ENCODE measurements at places on chromosomes 2 and 18.

GRCh38 chr18:2060086-2060485 lies 511.2 kb downstream of the METTL4 start:
- DNase-seq = no peak

GRCh38 chr2:151999053-151999452 lies 99.8 kb downstream of the CACNB4 start:
- peak; percentile 75 for DNase-seq

GRCh38 chr2:26527726-26528585 lies 50.0 kb upstream of the OTOF start:
- no peak for DNase-seq

- no peak for DNase-seq
Measured at GRCh38 chr2:202196727-202197126, 41.7 kb downstream of the SUMO1 start.

- no peak for DNase-seq
Measured at GRCh38 chr18:57073501-57074187, 73.2 kb upstream of the BOD1L2 start.

- no peak for DNase-seq
Measured at GRCh38 chr18:21406116-21406515, 164.1 kb downstream of the GREB1L start.

DNA sequence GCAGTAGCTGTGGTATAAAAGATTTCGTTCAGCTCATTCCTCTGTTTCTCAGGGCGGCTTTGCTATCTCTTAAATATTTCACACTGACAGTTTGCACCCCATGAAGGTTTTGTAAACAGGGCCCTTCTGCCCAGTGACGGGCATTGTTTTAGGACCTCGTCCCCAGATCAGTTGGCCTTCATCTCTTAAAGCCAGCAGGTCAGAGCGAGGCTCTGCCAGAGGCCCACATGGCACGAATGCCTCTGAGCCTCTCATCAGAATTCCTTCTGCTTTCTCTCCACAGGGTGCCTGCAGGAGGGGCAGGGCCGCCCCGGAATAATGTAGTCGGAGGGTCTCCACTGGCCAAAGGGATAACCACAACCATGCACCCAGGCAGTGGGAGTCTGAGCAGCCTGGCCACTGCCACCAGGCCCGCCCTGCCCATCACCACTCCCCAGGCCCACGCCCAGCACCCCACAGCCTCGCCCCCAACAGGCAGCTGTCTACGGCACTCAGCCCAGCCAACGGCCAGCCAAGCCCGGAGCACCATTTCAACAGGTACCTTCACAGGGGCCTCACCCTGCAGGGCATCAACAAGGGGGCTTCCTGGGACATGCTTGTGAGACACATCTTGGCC lies 177.0 kb downstream of the SEPTIN10 start:
- no peak for DNase-seq

DNA sequence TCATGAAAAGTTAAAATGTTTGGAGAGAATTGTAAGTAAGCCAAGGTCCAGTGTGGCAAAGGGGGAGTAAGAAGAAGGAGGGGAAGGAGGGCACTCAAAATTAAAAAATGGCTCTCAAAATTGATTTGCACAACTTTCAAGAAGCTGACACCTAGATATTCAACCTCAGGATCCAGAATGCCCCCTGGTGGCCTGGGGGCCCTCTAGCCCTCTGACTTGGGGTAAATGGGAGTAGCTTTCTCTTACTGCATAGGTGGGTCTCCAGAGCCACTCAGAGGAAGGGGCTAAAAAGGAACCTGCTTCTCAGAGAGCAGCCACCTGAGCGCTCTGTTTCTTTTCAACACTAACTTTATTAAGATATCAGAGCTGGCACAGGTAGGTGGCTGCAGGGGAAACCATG lies 968.5 kb downstream of the BCL11A start:
- DNase-seq = peak; percentile 55

- DNase-seq = peak; percentile 47
Measured at GRCh38 chr2:222293660-222294630, 4.9 kb downstream of the PAX3 start.

- no peak for DNase-seq
Measured at GRCh38 chr2:222621893-222622292, 34.0 kb downstream of the FARSB start.

DNA sequence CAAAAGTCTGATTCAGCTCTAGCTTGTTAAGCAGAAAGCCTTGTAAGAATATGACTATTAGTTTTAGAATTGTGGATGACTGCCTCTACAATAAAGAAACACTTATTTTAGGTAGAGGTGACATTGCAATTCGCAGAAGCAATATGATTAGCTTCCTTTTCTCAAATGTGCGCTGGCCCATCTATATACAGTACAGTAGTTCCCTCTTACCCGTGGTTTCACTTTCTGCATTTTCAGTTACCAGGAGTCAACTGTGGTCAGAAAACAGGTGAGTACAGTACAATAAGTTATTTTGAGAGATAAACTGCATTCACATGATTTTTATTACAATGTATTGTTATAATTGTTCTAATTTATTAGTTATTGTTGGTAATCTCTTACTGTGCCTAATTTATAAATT lies 405.1 kb downstream of the GPD2 start:
- DNase-seq = no peak

DNA sequence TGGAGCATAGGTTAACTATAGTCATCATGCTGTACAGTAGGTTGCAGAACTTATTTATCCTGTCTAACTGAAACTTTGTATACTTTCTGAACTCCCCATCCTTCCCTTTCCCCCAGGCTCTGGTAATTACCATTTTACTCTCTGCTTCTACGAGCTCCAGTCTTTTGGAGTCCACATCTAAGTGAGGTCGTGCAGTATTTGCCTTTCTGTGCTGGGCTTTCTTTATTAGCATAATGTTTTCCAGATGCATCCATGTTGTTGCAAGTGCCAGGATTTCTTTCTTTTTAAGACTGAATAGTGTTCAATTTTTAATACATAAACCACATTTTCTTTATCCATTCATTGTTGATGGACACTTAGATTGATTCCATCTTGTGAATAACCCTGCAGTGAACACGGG lies 464.1 kb downstream of the TGIF1 start:
- DNase-seq = no peak

DNA sequence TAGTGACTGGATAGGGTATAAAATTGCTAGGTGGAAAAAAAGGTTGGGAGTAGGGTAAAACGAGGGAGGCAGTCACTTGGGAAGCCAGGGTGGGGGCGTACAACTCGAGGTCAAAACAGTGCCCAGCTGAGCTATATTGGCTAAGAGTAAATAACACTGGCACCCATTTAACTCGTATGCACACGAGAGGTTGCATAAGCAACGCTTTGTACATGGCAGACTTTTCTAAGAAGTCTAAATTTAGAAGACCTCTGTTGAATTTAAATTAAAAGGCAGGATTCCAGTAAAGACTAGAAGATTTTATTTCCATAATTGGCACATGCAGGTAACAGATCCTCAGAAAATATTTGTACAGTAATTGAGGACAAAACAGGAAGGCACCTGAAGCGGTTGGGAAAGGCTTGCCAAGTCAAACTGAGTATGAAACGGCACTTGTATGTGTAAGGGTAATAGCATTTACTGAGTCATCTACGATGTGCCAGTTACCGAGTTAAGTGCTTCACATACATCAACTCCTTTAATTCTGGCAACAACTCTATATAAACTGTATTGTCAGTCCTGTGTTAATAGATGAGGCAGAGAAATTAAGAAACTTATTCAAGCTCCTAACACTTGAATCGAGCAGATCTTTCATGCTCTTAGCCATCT lies 1.4 kb upstream of the MALT1 start:
- DNase-seq = no peak

- DNase-seq = no peak
Measured at GRCh38 chr2:17540813-17541530, 476 bp downstream of the VSNL1 start.

DNA sequence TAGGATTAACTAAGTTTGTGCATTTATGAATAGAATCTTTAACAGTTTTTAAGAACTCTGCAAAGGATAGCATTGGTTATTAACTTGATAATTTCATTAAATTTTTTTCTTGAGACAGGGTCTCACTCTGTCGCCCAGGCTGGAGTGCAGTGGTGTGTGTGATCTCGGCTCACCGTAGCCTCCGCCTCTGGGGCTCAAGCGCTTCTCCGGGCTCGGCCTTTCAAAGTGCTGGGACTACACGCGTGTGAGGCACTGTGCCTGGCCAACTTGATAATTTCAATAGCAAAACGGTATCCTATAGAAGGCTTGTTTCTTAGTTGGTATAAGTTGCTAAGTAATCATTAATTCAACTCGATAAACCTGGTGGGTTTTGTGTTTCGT lies 38.0 kb downstream of the ADNP2 start:
- no peak for DNase-seq

- peak; percentile 41 for DNase-seq
Measured at GRCh38 chr2:121099329-121100290, 185.4 kb downstream of the TFCP2L1 start.

DNA sequence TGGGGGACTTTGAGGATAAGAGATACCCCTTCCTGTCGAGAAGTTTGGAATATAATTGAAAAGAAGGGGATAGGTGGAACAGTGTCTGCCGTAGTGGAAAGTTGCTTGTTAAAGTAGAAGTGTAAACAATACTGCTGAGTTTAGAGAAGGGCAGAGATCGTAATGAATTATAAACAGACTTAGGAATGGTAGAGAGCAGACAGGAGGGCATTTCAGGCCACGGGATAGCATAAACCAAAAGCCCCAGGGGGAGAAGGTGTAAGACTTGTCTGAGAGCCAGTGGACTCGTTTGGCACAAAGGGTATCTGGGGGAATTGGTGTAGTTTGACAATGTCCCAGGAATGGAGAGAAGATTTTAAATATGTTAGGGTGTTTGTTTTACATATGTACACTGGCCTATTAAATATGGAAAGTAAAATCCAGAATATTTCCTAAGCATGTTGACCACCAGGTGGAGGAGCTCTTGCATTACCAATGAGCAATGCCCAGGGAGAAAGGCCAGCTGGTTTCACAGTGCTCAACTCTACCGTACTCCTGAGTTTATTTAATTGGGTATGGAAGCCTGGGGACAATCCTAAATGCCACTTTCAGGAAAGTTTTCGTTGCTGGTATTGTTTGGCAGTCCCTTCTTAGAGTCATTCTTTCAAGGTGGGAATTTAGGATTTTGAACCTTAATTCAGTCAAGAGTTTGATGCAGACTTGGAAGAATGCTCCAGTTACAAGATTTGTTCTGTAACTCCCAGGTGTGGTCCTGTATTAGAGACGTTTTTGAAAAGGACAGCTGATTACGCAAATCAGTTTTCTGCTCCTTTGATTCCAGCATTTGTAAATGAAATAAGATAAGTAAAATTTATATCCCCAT lies 7.5 kb downstream of the COPS8 start:
- DNase-seq = no peak

DNA sequence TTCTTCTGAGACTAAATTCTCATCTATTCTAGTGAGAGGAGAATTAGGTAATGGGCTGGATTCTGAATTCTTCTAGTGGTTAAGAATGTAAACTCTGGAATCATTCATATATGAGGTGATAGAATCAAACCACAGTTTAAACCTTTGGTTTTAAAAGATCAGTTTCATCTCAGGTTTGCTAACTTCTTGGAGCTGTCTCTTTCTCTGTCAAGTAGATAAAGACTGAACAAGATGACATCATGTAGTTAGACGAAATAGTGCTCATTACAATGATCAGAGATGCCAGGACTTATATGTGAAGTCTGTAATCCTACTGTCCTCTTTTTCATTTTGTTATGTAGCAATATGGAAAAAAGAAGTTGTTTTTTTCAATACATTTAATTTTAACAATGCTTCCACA lies 4.9 kb downstream of the CEBPZOS start:
- no peak for DNase-seq

GRCh38 chr2:210177769-210178168 lies 6.6 kb upstream of the KANSL1L start:
- peak; percentile 71 for DNase-seq

GRCh38 chr2:28437918-28438317 lies 45.3 kb downstream of the FOSL2 start:
- no peak for DNase-seq

DNA sequence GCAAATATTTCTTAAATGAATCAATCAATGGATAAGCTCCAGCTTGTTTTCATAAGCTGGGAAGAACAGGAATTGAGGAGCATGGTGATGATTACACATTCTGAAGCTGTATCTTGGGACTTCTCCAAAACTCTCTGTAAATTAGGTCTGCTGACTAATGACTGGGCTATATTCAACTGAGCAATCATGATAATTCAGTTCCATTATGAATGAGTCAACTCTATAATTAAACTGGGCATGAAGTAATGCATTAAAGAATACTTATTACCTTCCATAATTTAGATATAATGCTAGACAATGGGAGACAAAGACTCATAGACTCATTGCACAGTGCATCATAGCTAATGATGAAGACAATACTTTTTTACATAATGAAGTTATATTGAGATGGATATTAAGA lies 207.4 kb downstream of the CBLN2 start:
- no peak for DNase-seq

GRCh38 chr2:76437564-76437963 lies 726.8 kb upstream of the GCFC2 start:
- DNase-seq = no peak

- peak; percentile 15 for DNase-seq
Measured at GRCh38 chr18:67463829-67464228, 52.7 kb downstream of the DSEL start.

DNA sequence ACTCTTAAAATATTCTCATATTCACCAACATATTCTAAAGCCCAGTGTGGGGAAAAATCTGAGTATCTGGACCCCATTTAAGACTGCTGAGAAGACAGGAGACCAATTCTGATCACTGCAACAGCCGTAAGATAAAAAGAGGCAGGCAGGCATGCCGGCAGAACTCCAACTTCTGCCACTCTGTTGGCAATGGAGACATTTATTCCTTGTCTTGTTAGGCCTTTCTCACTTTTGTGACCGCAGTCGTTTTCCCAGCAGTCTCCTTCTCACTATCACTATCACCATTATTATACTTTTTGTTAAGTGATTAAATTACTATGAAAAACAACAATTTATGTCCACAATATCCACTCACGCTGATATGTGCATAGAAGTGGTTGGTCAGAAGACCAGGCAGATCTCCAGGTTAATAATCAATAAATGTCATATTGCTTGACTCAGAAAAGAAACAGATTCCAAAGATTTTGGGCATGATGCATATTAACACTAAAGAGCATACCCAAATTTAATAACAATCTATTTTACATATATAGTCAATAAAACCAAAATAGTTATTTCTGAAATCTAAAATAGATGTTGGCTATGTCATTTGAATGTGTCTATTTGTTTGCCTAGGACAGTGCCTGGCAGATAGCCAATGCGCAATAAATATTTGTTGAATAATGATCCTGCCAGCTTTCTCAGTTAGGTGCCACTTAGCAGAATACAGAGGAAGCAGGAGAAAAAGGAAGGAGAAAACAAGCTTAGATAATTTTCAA lies 38.2 kb downstream of the SESTD1 start:
- DNase-seq = no peak

- DNase-seq = no peak
Measured at GRCh38 chr2:223669453-223670225, 67.5 kb upstream of the SCG2 start.

GRCh38 chr18:26103579-26103978 lies 13.2 kb upstream of the SS18 start:
- peak; percentile 46 for DNase-seq
